Astrocyte (in vitro differentiated cells and primary cell): ENCODE measurements at places on chromosomes 1 and 21.
A peak's percentile ranks its signal among the peaks of the same experiment; 100 is the strongest.

- H3K27me3 ChIP-seq = peaks cover 65% of the 10 kb centered on the region
- H3K4me1 ChIP-seq = no peaks in the 10 kb centered on the region
- no peak overlapping the region for H3K27ac ChIP-seq
- H3K4me3 ChIP-seq = peak overlapping the region; percentile 37
- no peaks in the 10 kb centered on the region for H3K36me3 ChIP-seq
Measured at GRCh38 chr1:85047472-85048295, 616 bp downstream of the MCOLN3 start.

DNA sequence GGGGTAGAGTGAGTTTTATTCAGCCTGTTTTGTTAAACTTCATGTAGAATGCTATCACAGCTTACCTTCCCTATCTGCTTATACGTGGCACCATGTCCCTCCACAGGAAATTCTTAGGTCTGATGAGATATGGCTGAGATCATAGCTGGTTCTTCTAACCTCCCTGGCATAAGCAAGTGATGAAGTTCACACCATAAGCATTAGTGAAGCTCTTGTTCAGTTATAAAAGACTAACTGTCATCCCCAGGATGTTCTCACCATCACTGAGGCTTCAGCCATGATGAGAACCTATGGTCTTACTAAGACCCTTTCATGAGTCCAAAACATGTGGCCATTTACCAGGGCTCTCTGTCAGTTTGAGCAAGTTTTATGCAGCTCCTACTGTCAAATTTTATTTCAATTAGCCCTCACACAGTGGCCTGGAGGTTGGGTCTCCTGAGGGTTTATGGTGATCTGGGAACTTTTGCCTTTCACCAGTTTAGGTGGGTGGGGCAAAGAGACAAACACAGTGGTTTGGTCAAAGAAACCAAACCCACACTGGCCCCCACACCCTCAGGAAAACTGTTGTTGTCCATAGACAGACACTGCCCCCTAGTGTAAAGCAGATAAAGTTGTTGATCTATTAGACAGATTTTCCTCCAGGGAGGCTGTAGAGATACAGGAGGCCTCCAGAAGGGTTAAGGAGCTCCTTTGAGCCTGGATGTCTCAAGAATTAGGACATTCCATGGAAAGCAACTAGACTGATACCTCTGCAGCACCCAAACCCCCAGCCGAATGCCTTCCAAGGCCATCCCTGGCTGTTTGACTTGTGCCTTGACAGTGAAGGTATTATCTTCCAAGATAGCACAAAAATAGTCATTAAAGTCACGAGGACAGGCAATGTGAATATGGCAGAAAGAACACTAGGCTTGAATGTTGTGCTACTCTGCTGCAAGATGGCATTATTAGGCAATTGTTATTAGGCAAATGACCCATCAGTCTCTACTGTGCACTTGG is 5.0 kb downstream of the SLC22A15 start:
- no peaks in the 10 kb centered on the region for H3K4me1 ChIP-seq
- H3K36me3 ChIP-seq = no peaks in the 10 kb centered on the region
- no peak overlapping the region for H3K4me3 ChIP-seq
- H3K27me3 ChIP-seq = peaks cover 4% of the 10 kb centered on the region
- no peak overlapping the region for H3K27ac ChIP-seq

GRCh38 chr1:238252033-238252802 is 361.5 kb upstream of the ZP4 start:
- no peak overlapping the region for H3K27ac ChIP-seq
- no peaks in the 10 kb centered on the region for H3K36me3 ChIP-seq
- H3K27me3 ChIP-seq = no peaks in the 10 kb centered on the region

GRCh38 chr1:56237491-56238064 is 341.8 kb downstream of the PLPP3 start:
- no peaks in the 10 kb centered on the region for H3K4me1 ChIP-seq
- no peak overlapping the region for H3K27ac ChIP-seq
- DNase-seq = no peak
